ENCODE measurements at places on chromosomes 5 and 9. TPM values are rescaled to one million over a fixed set of nuclear protein-coding genes. Genes with fewer than 3 reads are reported as not detected.

Gene FST
- polyA plus RNA-seq, result 35.4 TPM

Gene TUSC1
- polyA plus RNA-seq, result 10.9 TPM

GRCh38 chr9:86454701-86455615 lies 100.7 kb upstream of the TUT7 start:
- DNase-seq, result no peak

DNA sequence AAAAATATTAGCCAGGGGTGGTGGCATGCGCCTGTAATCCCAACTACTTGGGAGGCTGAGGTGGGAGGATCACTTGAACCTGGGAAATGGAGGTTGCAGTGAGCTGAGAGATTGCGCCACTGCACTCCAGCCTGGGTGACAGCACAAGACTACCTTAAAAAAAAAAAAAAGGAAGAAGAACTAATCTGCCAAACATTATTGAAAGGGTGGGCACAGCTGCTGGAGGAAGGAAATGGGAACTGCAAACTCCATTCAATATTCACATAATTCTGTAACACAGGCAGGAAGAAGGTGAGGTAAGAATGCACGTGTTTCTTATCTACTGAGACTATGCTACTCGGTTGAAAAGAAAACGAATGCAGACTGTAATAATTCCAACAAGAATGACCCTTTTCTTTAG lies 121.1 kb upstream of the GNA14 start:
- no peak for DNase-seq

DNA sequence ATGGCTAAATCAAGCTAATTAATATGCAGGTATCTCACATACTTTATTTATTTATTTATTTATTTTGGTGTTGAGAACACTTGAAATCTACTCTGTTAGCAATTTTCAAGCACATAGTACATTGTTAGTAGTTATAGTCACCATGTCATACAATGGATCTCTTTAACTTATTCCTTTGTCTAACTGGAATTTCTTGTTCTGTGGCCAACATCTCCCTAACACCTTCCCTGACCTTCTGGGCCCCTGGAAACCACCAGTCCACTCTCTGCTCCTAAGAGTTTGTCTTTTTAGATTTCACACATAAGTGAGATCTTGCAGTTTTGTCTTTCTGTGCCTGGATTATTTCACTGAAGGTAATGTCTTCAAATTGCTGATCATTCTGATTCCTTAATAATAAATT lies 229.1 kb downstream of the SEMA5A start:
- no peak for DNase-seq

- DNase-seq, result no peak
Measured at GRCh38 chr5:13003457-13003856, 941.0 kb downstream of the DNAH5 start.

DNA sequence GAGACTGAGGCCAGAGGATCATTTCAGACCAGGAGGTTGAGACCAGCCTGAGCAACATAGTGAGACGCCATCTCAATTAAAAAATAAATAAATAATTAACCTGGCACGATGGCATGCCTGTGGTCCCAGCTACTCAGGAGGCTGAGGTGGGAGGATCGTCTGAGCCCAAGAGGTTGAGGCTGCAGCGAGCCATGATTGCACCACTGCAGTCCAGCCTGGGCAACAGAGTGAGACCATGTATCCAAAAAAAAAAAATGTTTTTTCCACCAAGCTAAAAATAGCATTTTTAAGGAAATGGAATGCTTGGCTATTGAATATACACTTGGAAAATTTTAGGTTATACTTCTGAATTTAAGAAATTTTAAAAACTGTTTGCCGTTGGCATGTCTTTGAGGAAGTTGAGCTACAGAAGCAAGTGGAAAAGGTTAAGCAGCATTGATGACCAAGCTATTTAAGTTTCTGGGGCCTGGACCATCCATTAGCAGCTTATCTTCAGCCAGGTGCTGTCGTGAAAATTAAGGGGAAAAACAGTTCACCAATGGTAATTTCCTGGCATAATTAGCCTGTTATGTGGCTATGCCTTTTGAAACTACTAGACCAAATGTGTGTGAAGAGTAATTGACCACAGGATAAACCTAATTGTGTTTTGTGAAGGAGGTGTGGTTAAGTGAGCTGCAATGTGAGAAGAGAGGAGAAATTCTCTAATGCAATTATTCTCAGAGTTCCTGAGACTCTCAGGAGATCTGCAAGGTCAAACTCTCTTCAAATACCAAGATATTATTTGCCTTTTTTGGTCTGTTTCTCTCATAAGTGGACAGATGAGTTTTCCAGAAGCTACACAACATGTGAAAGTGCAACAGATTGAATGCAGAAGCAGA lies 21.0 kb downstream of the F2R start:
- no peak for DNase-seq

DNA sequence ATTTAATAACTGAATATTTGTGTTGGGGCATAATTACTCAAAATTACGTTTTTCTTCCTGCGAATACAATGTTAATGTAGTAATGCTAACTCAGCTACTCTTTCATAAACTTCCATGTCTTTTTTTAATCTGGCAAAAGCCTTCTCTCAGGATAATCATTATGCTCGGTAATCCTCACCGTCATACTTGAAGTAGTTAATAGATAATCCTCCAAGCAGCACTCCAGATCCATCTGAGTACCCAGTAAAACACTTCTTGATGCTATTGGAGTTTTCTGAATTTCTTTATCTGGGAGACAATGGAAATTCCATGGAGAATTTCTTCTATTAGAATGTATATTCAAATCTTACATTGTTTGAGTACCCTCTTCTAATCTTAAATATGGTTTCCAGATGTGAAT lies 34.3 kb downstream of the PARP8 start:
- DNase-seq, result no peak

GRCh38 chr9:21155501-21155900 lies 11.0 kb downstream of the IFNA21 start:
- no peak for DNase-seq

DNA sequence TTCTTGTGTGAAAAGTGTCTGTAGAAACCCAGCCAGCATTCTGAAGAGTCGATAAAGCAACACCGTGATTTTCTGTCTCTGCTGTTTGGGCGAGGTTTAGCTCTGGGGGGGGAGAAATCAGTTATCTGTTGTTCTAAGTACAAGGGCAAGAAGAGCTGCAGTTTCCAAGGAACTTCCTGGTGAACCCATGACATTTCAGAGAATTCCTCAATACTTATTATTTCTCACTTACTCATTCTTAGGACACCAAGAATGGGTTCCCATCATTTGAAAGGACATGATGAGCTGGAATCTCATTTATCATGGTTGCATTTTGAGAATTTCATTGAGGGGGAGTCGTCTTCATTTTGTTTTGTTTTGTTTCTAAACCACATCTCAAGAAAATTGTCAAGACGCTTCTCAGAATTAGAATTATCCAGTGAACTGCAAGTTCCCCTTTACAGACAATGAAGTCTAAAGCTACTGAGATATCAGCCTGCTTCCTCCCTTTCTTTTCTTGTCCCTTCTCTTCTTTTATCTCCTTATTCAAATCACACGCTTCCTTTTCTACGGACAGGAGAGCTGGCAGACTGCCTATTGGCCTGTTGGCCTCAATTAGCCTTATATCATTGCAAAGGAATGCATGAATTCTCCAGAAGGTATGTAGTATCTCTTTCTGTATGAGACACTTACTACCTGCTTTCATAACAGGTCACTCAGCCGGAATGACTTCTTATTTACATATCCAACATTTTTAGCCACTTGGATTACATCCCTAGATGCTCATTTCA lies 53.7 kb downstream of the ZNF462 start:
- DNase-seq, result peak; percentile 87

DNA sequence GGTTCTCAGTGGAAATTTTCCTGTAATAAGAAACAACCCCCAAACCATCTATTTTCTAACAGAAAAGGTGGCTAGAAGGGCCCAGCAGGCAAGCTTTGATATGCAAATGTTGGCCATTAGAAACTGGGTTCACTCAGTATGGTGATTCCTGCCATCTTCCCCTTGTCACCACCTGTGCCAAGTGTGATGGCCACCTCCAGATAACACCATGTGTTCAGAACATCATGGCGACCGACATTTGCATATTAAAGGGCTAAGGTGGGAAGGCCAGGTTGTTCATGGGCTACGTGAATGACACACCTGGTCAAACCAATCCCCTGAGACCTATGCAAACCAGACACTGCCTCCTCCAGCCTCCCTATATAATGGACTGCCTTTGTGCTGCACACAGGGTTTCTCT lies 20.4 kb downstream of the FOXE1 start:
- DNase-seq, result no peak

DNA sequence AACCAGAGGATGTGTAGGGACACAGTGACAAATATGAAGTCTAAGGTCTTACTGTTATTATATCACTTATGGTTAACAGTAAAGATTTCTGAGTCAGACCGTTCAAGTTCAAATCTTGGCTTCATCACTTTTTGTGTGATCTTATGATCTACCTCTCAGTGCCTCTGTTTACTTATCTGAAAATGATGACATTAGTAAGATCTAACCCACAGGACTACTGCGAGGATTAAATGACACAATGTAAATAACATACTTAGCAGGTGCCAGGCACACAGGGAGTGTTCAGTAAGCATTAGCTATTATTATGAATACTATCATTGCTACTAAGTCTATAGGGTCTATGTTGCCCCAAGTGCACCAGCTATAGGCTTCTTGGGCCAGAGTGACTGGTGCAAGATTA lies 2.0 kb downstream of the IRF1 start:
- peak; percentile 1 for DNase-seq

- no peak for DNase-seq
Measured at GRCh38 chr9:7782400-7783120, 17.0 kb downstream of the DMAC1 start.

GRCh38 chr5:65364907-65365306 lies 116.8 kb downstream of the ADAMTS6 start:
- no peak for DNase-seq

- peak; percentile 58 for DNase-seq
Measured at GRCh38 chr5:133754575-133755169, 142.3 kb upstream of the FSTL4 start.

DNA sequence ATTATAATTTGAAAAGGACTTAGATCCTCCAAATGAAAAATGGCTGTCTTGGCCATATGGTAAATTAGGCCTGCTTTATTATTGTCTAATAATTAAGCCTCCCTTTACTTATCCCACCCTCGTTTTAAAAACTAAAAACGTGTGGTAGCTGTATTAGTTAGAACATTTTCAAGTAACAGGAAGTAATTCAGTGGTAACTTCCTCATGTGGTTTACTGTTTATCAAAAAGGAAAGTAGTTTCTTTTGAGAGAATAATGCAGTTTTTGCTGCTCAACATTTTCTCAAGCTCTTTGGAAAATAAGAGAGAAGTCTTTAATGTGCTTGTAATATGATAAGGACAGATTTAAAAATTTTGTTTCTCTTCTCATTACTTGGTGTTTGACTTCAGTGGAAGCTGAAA lies 26.0 kb downstream of the ZCCHC7 start:
- no peak for DNase-seq

GRCh38 chr9:82022121-82022520 lies 33.5 kb downstream of the SPATA31D1 start:
- no peak for DNase-seq

- no peak for DNase-seq
Measured at GRCh38 chr5:89849830-89850512, 559.6 kb downstream of the CETN3 start.

DNA sequence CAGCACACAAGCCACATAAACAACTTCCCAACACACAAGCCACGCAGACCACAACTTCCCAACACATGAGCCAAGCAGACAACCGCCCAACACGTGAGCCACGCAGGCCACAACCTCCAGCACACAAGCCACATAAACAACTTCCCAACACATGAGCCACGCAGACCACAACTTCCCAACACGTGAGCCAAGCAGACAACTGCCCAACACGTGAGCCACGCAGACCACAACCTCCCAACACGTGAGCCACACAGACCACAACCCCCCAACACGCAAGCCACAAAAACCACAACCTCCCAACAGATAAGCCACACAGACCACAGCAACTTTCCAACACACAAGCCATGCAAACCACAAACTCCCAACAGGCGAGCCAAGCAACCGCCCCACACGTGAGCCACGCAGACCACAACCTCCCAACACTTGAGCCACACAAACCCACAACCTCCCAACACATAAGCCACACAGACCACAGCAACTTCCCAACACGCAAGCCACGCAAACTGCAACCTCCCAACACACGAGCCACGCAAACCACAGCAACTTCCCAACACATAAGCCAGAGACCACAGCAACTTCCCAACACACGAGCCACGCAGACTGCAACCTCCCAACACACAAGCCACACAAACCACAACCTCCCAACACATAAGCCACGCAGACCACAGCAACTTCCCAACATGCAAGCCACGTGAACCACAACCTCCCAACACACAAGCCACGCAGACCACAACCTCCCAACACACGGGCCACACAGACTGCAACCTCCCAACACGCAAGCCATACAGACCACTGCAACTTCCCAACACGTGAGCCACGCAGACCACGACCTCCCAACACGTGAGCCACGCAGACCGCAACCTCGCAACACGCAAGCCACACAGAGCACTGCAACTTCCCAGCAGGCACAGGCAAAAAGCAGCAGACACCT lies 10.1 kb downstream of the BRD9 start:
- no peak for DNase-seq
